Kidney epithelial cell (primary cell): ENCODE measurements at places on chromosomes 2 and 18. TPM values are rescaled to one million over a fixed set of nuclear protein-coding genes. Genes with fewer than 3 reads are reported as not detected.

DES gene
- total RNA-seq = 0.55 and 0.79 TPM in 2 replicates

TXNDC2 gene
- not detected in 2 replicates for total RNA-seq

MGAT4A gene
- total RNA-seq = 3.2 and 5.8 TPM in 2 replicates

DNA sequence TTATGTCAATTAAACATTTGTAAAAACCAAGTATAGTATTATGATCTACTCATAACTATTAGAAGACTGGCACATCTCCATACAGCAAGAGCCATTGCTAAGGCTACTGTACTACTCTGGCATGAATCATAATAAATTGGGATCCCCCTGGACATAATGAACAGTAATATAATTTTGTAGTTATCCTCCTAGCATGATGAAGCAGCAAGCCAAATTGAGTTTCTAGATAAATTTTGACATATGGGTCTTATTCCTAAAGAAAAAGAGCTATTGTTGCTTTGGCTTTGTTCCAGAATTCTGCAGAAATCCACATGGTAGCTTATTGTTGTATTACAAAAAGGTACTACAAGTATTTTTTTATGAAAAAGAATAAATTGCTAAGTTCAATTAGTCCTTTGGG is 204.3 kb downstream of the CAMKMT start:
- DNase-seq = no peak

DNA sequence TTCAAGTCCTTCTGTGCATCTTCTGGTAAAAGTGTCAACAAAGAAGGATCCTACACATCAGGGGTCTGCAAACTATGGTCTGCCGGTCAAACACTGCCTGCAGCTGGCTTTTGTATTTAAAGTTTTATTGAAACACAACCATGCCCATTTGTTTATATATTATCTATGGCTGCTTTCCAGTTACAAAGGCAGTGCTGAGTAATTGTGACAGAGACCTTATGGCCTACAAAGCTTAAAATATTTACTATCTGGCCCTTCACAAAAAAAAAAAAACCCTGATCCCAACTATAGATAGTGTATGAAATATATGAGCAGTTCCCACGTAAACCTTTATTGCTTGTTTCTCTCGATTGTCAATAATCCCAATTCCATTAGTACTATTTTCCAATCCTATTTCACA is 101.4 kb downstream of the RBMS1 start:
- DNase-seq = no peak

- DNase-seq = no peak
Measured at GRCh38 chr2:96150791-96151594, 5.8 kb upstream of the DUSP2 start.

DNA sequence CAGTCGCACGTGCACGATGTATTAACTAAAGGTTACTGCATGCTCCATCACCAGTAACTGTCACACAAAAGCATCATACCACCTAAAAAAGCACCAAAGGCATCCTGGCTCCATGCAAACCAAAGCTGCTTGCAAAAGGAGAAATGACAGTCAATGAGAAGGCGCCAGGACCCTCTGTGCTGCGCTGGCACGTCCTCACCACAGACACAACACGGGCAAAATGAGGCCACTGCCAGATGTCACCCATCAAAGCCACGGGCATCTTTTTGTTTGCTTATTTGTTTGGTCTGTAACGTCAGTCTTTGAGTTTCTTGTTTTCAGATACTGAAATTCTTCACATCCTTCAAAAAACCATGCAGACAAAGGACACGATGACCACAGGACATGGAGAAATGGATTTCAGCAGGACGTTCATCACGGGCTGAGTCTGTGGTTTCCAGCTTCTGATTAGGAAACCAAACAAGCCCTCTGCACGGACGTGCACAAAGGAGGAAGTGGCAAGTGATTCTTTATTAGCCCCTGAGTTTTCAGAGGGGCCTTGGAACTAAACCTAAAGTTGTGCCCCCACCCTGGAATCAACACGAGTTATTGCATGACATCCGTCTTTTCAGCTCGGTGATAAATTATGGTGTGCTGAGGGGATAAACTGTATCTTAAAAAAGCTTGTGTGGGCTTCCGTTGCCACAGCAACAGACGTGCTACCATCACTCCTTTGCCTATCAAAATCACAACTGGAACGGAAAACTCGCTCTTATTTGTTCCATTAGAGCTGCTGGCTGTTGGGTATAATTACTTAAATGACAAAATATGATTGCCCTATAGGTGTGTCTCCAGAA is 181.8 kb downstream of the EIPR1 start:
- DNase-seq = no peak

DNA sequence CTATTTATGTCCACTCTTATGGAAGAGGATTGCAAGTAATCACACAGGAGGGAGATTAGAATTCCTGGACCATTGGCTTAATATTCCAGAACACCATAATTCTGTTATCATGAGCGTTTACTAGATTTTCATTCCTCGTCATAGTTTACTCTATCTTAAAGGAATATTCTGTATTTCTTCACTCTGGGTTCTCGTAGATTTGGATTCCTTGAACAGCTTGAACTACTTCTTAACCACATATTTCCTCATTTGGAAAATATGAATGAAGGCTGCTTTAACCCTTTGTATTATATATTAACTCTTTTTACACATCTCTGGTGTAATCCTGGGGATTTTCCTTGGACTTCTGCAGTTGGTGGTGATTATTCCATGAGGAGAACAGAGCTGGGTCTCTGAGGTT is 46.3 kb upstream of the CCBE1 start:
- no peak for DNase-seq

- no peak for DNase-seq
Measured at GRCh38 chr2:175605640-175606009, 396.4 kb downstream of the LNPK start.

- no peak for DNase-seq
Measured at GRCh38 chr2:232367016-232367415, 11.5 kb upstream of the ALPP start.

DNA sequence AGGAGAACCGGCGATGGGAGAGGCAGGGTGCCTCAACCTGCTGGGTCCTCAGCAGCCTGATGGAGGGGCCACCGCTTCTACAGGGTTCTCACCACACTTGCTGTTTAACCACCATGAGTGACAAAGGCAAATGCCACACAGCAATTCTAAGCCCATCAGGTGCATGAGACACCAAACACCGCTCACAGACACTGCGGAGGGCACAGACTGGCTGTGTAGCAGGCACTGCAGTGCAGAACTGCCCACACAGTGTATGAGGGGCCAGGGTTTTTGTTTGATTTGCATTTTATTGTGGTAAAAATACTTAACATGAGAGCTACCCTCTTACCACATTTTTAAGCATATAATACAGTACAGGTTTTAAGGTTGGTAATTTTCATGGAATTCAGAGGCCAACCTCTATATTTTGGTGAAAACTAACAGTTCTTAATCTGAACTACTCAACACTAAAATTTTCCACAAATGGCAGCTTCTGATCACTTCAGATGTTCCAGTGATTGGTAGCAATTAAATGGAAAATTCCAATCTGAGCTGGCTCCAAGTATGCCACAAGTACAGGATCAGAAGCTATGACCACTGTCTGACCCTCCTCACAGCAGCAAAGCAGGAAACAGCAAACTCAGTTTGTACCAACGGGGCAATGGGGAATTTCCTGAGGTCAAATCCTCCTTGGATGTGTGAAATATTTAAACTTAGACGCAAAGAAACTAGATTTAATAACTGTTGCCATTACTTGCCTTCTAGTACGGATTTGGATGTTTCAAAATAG is 67.7 kb downstream of the FAM210A start:
- no peak for DNase-seq

GRCh38 chr18:56696966-56697365 is 45.8 kb downstream of the WDR7 start:
- no peak for DNase-seq

DNA sequence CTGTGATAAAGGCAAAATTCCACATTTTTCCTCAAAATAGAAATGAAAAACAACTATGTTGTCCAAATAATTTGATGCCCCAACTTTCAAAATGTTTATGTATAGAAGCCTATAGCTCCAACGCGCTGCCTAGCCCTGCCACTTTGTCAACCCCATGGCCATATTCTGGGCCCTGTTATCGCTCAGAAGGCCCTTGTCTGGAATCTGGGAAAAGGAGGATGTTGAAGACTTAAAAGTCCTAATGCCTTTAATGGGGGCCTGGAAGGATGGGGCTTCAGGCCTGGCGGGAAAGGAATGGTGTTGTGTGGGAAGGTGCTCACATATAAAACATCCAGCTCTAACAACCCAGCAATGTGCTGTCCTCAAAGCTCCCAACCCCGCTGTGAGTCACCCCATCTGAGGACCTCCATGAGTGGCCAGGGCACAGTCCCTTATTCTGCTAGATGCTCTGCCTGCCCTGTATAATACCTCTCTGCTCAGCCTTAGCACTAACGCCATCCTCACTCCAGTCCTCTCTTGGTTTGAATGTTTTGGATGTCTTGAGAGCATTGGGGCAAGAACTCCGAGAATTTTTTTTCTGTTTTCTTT is 86.0 kb downstream of the ACSL3 start:
- DNase-seq = no peak

- DNase-seq = no peak
Measured at GRCh38 chr2:221552291-221552690, 19.8 kb downstream of the EPHA4 start.

DNA sequence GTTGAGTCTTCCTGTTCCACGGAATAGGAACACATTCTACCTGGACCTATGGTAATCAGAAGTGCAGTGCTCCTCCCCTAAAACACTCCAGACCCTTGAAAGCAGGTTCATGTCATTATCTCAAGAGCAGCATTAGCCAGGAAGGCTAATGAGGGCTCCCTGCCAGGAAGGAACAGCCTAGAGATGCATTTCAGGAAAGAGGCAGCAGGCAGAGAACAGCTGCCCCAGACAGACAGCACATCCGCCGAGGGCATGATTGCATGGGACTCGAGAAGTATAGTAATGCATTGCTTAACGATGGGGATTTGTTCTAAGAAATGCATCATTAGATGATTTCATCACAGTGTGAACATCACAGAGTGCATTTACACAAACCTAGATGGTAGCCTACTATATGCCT is 171.5 kb downstream of the ALK start:
- DNase-seq = no peak

DNA sequence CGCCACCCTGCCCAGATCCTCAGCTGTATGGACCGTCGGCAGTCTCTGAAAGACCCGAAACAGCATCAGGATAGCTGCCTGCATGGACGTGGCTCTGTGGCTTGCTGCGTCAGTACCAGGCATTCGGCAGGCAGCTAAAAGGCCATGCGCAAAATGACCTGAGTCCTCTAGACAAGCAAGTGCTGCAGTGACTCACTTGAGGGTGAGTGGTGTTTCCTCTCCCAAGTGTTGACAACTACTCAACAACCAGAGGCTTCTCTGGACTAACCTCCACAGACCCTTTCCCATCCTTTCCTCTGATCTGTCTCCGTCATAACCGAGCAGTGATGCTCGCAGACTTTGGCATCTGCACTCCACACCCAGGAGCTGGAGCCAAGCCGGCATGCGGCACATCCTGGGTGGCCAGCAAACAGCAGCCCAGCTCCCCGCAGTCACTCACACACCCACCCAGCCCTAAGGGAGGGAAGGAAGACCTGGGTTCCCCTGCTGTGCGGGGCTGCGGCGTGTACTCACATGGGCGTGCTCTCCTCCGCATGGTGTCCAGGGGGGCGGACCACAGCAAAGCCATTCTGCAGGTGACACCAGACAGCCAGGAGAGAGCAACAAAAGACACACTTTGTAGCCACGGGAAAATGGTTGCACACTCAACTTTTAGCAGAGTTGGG is 239.3 kb downstream of the TWIST2 start:
- DNase-seq = no peak
